ENCODE measurements at places on chromosomes 12 and 14.

DNA sequence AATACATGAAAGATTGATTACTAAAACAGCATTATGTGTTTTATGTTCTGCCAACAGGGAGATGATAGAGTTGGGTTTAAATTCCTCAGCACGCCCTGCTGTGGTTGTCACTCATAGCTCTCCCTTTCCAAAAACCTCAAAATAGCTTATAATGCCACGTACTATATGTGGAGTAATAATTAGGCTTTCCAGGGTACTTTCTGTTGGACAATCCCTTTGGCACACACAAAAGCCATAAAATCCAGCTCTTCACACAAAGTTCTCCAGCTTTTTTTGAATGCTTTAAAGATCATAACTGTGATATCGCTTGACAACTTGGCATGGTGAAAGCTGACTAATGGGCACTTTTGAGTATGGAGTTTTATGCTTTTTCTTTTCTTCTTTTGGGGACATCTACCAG lies 145.3 kb upstream of the DCN start:
- DNase-seq, result no peak

- DNase-seq, result no peak
These were observed 14.1 kb downstream of the CCDC63 start for GRCh38 chr12:110860833-110861296.

- no peak for DNase-seq
These were observed 799.7 kb downstream of the RPS29 start for GRCh38 chr14:48786498-48786897.

DNA sequence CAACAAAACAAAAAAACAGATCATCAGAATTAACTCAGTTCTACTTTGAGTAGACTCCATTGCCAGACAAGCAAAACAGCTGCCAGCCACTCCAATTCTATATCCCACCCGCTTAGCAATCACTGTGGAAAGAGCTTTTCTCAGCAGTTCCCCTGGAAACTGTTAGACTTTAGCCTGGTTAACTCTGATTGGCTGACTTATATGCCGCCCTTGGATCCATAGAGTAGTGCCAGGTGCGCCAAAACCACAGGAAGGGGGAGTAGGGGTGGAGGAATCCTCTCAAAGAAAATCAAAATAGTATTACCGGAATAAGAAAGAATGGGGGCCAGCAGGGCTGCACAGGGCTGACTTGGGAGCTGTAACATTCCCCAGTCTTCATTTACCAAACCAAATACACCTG lies 5.4 kb upstream of the EML5 start:
- DNase-seq, result no peak

- DNase-seq, result peak; percentile 37
These were observed 5.8 kb downstream of the KMT5A start for GRCh38 chr12:123389560-123390351.

DNA sequence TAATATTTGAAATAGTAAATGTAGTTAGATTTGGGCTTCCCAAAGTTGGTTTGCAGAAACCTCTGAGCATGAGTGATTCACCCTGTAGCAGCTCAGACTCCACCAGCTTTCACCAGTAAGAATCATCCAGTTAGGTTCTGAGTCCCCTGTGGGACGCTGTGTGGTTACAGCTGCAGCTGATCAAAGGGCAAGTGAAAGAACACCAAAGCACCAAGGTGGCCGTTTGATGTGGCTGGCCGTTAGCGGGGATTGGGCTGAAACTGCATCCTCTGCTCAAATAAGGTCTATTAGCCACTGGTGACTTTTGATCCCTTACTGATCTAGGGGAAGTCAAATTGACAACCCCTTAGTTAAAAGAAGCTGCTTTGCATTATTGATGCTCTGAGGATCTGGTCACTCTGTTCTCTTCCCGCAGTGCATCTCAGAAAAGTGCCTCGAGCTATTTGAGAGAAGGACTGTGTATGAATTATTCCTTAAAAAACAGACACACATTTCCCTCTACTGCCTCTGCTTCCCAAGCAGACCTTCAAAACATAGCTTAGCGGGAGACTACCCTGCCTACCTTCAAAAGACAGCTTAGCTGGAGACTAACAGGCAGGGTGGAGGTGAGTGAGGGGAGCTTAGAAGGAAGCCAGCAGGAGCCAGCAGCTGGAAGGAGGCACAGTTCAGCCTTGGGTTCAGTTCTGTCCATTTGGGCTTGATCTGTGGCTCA lies 3.7 kb downstream of the ABHD12B start:
- peak; percentile 69 for DNase-seq

- no peak for DNase-seq
These were observed 302.7 kb downstream of the CEP128 start for GRCh38 chr14:80638620-80639515.

- DNase-seq, result no peak
These were observed 117.2 kb downstream of the RGS6 start for GRCh38 chr14:72049462-72049861.

- DNase-seq, result no peak
These were observed 215.4 kb upstream of the C14orf180 start for GRCh38 chr14:104363891-104364760.

- DNase-seq, result no peak
These were observed 986 bp downstream of the TSSK4 start for GRCh38 chr14:24206260-24207103.

DNA sequence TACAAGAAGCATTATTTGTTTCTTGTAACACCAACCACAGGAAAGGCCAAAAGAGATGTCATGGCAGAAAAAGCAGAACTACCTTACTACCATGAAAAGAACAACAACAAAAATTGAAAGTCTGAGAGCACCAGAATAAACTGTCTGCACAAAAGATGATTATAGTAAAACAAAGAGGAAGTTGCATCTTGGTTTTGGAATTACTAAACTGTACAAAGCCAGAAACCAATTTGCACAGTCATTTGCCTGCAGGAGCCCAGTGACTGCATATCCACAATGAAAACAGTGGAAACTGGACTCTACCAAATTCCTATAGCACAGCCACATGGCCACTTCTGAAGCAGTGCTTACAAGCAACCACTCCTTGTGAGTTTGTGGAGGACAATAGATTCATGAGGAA lies 276.2 kb downstream of the SSPN start:
- DNase-seq, result no peak

GRCh38 chr12:127771546-127771945 lies 495.4 kb upstream of the TMEM132C start:
- DNase-seq, result no peak

GRCh38 chr12:87618199-87618598 lies 411.0 kb downstream of the C12orf50 start:
- DNase-seq, result no peak

- no peak for DNase-seq
These were observed 7.6 kb upstream of the UNC119B start for GRCh38 chr12:120702637-120703036.

DNA sequence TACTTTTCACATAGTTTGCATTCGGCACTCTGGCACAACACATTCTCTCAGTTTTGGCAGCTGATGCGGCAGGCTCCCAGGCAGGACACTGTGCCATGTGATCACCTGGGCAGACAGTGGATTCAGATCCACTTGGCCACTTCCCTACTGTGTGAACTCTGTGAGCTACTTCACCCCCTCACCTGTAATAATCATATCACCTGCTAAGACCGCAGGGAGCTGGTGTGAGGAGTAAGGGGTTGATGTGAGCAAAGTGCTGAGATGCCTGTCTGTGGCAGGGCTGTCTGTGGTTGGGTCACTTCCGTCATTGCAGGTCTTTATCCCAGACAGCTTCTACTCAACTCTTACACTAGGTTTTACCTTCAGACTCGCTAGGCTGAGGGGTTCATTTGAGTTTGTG lies 50.4 kb upstream of the AMN start:
- DNase-seq, result no peak

DNA sequence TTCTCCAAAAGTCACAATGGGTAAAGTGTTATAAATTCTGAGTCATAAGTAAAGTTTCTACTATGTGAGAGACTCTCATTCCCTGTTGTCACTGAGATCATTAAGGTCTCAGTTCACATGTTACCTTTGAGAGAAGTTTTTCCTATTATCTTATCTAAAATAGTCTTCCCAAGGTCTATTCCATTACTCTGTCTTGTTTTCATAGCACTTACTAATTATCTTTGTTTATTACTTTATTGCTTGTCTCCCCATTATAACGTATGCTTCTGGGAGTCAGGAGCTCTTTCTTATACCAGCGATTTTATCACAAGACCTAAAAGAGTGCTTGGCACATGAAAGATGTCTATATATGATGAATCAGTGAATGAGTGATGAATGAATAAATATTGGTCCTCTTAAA lies 1001.9 kb downstream of the DIO2 start:
- DNase-seq, result no peak
